ENCODE measurements at places on chromosomes 16 and 17. TPM values are rescaled to one million over a fixed set of nuclear protein-coding genes. Genes with fewer than 3 reads are reported as not detected.

DNA sequence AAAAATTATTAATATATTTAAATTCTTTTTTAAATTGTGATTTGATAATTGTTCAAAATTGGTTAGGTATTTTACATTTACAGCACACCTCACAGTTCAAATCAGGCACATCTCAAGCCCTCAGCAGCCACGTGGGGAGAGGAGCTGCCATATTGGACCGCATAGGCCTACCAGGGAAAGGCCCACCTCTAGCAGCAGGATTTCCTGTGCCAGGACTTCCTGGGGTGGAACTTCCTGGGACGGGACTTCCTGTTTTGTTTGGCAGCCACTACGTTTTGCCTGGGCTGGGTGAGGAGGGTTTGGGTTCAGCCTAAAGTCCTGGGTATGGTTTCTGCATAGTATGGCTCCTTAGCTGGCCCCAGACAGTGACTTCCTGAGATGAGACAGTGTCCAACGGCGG is 298.5 kb upstream of the FOXF1 start:
- DNase-seq: no peak

GRCh38 chr17:18025241-18025944 is 13.6 kb downstream of the ATPAF2 start:
- no peak for DNase-seq

GRCh38 chr16:81713796-81714195 is 65.3 kb upstream of the PLCG2 start:
- DNase-seq: no peak

GRCh38 chr17:35715416-35715815 is 16.0 kb upstream of the RASL10B start:
- DNase-seq: no peak

DNA sequence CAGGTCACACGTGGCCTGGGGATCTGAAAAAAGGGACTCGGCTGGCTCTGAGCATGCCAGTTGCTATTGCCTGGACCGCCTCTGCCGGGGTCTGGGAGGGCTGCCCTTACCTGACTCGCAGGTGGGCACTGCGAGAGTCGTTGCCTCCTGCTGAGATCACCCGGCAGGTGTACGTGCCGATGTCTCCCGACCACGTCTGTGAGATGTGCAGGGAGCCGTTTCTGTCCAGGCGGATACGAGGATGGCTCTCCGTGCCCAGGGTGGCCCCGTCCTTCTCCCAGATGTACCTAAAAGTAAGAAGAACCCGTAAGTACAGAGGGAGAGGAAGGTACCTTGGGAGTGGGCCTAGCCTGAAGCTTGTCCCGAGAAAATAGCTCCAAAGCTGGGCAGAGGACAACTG is 112.0 kb upstream of the CDC42EP4 start:
- no peak for DNase-seq

DNA sequence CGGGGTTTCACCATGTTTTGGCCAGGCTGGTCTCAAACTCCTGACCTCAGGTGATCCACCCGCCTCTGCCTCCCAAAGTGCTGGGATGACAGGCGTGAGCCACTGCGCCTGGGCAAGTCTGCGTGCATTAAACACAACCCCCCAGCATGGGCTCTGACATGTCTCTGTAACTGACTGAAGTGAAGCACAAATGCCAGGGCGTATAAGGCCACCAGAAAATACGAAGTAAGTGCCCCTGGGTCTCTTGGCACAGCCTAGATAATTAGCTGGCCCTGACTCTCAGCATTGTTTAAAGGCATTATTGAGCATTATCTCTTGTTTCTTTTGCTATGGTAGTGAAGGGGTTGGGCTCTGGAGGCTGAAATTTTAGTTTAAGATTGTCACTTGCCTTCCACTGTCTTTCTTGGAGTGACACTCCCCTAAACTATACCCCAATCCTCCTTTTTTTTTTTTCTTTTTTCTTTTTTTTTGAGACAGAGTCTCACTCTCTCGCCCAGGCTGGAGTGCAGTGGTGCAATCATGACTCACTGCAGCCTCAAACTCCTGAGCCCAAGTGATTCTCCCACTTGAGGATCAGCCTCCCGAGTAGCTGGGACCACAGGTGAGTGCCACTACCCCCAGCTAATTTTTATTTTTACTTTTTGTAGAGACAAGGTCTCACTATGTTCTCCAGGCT is 8.2 kb upstream of the SEC14L1 start:
- DNase-seq: no peak

- no peak for DNase-seq
Measured at GRCh38 chr17:80528536-80528935, 16.1 kb upstream of the RPTOR start.

DNA sequence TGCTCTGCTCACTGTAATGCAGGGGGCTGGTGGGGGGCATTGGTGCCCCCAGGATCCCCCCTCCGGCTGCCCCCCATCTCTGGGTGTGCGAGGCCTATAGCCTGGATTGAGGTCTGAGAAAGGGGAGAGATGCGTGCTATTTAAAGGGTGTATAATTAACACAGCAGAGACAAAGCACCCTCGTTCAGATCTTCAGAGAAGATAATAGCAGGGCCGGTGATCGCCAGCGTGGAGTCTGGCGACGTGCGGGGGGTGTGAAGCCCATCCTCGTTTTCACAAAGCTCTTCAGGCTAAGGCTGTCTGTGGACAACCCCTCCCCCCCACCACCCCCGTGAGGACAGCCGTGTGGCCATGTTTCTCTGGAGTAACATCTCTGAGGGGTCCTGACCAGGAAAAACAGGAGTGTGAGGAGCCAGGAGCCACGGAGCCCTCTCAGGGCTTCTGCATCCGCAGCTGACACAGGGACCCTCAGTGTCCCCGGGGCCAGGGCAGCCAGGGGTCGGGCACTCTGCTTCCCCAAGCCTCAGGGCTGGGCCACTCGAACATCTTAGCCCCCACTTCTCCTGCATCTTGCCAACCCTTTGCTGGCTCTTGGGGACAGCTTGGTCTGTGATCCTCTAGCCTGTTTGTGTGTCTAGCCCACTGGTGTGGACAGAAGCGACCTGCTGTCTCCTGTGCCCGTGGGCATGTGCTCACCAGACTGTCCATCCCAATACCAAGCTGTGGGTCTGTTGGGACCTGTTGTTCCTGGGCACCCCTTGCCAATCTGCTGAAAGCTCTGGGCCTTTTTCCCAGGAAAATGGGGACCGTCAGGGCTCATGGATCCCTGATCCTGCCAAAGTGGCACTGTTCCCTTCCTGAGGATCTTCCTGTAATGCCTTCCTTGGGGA is 58.9 kb downstream of the BAIAP2 start:
- DNase-seq: no peak

- no peak for DNase-seq
Measured at GRCh38 chr17:27380551-27380950, 75.7 kb upstream of the KSR1 start.

- no peak for DNase-seq
Measured at GRCh38 chr16:10180771-10181163, 1.5 kb downstream of the GRIN2A start.

Gene CPPED1
- total RNA-seq: 20.2 TPM

- DNase-seq: no peak
Measured at GRCh38 chr16:8519179-8519578, 71.1 kb downstream of the TMEM114 start.

GRCh38 chr17:80831491-80831890 is 160.2 kb upstream of the CHMP6 start:
- DNase-seq: no peak

Gene EVPLL
- total RNA-seq: not detected

Gene NPIPB2
- 9.1 TPM for total RNA-seq

DNA sequence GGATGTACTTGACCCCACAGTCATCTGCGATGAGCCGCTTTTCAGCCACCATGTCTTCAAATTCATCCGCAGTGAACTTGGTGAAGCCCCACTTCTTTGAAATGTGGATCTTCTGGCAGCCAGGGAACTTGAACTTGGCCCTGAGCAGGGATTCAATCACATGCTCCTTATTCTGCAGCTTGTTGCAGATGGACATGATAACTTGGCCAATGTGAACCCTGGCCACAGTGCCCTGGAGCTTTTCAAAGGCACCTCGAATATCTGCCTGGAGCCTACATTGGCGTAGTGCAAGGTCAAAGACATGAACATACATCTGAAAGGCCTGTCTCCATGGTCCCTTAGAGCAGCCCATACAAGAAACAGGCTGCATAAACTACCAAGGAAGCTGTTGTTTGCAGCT is 1.8 kb upstream of the TENT4B start:
- DNase-seq: no peak
